Activated CD8-positive, alpha-beta memory T cell treated with anti-CD3 and anti-CD28 coated beads for 4 hours (primary cell): ENCODE measurements at places on chromosomes 2 and 18.
A peak's percentile ranks its signal among the peaks of the same experiment; 100 is the strongest.

- no peak for DNase-seq
Observed at GRCh38 chr2:225274751-225275150, 124.8 kb upstream of the NYAP2 start.

GRCh38 chr2:179932786-179933185 is 71.4 kb upstream of the ZNF385B start:
- DNase-seq = no peak

- DNase-seq = no peak
Observed at GRCh38 chr18:11156978-11157377, 7.6 kb upstream of the PIEZO2 start.

- no peak for DNase-seq
Observed at GRCh38 chr2:120357768-120358167, 11.8 kb downstream of the INHBB start.

- no peak for DNase-seq
Observed at GRCh38 chr2:97708048-97708380, 5.4 kb upstream of the ZAP70 start.

DNA sequence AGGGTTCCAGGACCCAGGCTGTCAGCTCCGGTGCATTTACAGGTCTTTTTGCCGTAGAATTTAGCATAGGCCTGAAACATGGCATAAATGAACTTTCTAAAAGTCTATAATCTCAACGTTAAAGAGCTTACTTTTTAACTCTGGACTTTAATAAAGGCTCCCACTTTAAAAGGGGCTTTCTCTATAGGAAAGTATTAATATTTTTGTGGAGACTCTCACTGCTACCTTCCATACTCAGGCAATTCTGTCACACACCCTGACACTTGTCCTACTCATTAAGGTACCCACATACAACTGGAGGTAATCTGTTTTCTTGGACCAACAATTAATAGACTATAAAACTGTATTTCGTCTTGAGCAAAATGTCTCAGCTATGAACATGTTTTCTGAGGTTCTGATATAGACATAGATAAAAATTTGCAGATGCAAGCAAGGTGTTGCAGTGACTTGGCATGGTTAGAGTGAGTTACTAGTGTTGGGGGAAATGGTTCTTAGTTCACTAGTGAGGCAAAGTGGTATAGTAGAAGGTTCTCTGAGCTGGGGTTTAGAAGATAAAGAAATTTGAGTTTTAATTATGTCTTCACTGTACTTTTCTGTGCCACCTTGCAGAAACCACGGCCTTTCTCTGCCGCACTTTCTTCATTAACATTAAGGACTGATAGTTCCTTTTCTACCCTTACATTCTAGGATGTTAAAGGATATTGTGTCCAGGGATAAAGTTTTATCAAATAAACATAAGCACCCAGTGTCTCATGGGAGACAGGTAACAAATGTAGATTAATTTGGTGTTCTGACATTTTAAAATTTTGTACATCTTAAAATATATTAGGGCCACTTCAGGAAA is 10.8 kb upstream of the NR4A2 start:
- no peak for DNase-seq

- DNase-seq = no peak
Observed at GRCh38 chr18:63681449-63682340, 20.0 kb upstream of the SERPINB3 start.

DNA sequence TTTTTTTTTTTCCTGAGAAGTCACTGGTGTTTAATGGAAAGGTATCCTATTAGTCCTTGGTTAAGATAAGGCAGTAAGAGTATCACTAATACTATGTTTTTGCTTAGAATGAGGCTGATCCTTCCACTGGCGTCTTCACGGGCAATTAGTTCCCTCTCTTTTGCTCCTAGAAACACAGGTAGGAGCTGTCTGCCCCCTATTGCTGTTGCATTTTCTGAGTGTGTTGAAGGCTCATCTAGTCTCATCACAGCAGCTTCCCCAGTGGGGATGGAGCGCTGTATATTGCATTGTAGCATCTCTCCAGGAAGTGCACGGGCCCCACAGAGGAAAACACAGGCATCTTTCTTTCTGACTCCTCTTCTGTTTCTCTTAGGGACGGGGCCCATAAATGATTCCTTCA is 145.0 kb downstream of the NAPG start:
- DNase-seq = no peak

- DNase-seq = no peak
Observed at GRCh38 chr2:189267925-189268579, 88.5 kb upstream of the COL5A2 start.

- peak; percentile 69 for DNase-seq
Observed at GRCh38 chr2:219642465-219643083, 15.1 kb downstream of the SLC4A3 start.

GRCh38 chr18:13623348-13623747 is 103.0 kb downstream of the FAM210A start:
- DNase-seq = no peak

GRCh38 chr18:35371412-35372195 is 5.5 kb downstream of the ZNF396 start:
- no peak for DNase-seq

DNA sequence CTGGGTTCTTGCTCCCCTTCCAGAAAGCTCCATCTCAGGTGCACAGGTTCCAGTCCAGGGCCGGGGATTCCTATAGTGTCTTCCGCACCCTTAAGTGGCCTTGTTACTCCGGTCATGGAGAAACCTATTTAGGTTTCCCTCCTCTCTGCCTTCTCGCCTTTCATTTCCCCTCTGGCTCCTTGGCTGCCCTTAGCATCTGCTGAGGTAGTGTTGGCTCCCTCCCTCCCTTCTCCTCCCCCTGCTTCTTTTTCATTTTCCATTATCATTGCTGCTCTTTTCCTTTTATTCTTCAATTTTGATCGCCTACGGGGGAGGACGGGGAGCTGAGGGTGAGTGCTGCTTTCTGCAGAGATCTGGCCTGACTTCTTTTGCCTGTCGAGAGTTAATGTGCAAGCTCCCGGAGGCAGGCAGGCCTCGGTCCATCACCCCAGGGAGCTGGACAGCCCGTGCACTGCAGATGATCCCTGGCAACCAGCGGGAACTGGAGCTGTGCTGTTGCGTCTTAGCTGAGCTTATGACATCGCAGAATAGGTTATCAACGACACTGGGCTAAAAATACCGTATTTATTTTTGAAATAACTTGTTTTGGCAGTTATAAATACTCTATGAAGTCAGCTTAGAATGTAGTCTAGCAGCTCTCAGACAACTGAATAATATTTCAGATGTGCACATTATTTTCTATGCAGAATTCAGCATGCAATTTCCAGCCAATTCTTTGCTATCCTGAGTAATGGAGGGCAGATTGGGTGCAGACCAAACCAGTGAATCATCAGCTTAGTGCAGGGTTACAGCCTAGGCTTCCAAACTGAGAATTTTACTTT is 141.9 kb downstream of the SLC4A3 start:
- no peak for DNase-seq

- DNase-seq = no peak
Observed at GRCh38 chr2:43326101-43326825, 99.9 kb upstream of the ZFP36L2 start.

- no peak for DNase-seq
Observed at GRCh38 chr2:190947711-190948251, 66.2 kb downstream of the STAT1 start.

DNA sequence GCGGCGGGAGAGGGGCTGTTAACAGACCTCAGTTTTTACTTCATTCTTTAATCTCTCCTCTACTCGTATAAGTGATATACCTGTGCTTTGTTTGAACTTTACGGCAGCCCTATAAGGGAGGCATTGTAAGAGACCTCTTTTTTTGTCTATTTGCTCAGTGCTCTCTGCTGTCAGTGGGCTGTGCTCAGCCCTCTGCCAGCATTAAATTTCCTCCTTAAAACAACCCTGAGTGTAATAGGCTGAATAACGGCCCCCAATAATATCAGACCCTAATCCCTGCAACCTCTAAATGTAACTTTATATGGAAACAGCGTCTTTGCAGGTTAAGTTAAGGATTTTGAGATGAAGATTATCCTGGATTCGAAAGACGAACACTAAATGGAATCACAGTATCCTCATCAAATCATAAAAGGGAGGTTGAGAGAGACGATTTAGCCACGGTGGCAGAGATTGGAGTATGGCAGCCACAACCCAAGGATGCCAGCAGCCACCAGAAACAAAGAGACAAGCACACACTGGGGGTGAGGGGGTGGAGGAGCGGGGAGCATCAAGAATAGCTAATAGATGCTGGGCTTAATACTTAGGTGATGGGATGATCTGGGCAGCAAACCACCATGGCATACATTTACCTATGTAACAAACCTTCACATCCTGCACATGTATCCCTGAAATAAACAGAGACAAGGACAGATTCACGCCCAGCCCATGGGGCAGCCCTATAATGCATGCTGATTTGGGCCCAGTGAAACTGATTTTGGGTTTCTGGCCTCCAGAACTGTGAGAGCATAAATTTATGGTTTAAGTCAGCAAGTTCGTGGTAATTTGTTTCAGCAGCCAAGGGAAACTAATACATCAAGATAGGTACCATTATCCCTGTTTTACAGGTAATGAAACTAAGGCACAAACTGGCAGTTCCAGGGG is 894 bp upstream of the FARSB start:
- no peak for DNase-seq

- DNase-seq = no peak
Observed at GRCh38 chr2:237874585-237875161, 15.2 kb downstream of the RAMP1 start.

GRCh38 chr2:165843351-165843750 is 49.3 kb upstream of the GALNT3 start:
- no peak for DNase-seq

GRCh38 chr2:237725661-237726060 is 72.9 kb upstream of the RBM44 start:
- DNase-seq = no peak

DNA sequence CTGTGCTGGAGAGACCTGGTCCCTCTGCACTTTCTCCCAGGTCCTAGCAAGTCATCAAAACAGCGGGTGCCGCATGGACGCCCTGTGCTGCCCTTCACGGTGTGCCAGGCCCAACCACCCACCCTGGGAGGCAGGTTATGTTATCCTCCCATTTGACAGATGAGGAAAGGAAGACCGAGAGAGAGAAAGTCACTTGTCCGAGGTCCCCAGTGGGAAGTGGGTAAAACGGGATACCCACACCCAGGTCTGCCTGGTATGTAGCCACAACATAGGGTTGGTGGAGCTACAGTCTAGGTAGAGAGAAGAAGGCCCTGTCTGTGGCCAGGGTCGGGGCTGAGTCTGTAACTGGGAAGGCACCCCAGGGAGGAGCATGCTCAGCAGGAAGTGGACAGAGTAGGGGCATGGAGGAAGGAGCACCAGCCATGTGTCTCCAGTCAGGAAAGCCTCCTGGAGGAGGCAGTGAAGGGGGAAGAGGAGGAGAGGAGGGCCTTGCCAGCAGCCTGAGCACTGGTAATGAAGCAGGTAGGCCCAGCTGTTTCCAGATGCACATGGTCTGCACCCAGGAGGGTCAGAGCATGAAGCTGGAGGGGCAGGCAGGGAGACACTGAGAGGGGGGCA is 98.4 kb downstream of the ZFP36L2 start:
- DNase-seq = no peak

- no peak for DNase-seq
Observed at GRCh38 chr2:239472235-239472775, 71.5 kb upstream of the HDAC4 start.

- DNase-seq = no peak
Observed at GRCh38 chr2:73937899-73938298, 11.2 kb downstream of the DGUOK start.

- no peak for DNase-seq
Observed at GRCh38 chr2:18045230-18045629, 166.8 kb downstream of the KCNS3 start.

DNA sequence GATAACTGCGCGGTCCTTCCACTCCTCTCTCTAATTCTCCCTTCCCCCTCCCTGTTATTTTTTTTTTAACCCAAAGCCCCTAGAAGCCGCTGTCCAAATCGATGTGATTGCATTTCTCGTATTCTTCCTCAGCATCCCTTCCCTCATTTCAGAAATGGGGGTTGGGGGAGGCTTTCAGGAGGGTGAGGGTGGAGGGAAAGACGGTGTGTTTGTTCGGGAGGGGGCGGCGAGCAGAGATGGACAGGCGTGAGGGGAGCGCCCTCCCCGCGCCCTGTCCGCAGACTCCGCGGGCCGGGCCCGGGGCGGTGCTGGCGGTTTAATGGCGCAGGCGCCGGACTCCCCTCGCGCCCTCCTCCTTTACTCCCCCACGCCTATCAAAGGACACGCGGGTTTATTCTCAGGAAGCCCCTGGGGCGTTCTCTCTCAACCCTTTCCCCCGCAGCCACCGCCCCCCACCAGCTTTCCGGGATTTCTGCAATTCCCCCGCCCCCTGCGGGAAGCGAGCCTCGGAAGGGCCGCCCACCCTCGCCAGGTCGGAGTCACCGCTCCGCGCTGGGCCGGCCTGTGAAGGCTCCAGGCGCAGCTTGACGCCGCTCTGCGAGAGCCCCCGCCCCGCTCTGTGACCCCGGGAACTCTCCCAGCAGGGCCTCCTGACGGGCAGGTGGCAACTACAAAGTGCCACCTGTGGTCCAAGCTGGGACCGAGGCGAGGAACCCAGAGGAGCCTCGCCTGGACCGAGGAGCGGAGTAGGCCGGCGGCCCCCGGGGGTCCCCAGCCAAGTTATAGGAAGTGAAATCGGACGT is 981 bp downstream of the ST8SIA3 start:
- no peak for DNase-seq

GRCh38 chr2:217614498-217614897 is 388.3 kb downstream of the TNS1 start:
- no peak for DNase-seq

DNA sequence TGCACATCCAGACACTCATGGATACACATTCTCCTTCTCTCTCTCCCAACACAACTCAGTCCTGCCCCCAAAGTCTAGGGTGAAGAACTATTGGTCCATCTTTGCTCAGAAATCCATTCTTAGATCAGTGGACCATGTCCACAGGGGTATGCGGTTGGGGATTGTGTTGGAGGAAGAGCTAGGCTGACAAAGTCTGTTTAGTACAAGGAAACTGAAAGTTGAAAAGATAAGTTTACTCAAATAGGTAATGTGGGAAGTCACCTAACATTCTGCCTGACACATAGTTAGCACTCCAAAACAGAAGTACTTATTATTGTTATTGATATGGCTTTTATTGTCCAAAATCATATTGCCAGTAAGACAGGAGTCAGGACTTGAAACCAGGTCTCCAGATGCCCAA is 55.9 kb downstream of the ALK start:
- no peak for DNase-seq

DNA sequence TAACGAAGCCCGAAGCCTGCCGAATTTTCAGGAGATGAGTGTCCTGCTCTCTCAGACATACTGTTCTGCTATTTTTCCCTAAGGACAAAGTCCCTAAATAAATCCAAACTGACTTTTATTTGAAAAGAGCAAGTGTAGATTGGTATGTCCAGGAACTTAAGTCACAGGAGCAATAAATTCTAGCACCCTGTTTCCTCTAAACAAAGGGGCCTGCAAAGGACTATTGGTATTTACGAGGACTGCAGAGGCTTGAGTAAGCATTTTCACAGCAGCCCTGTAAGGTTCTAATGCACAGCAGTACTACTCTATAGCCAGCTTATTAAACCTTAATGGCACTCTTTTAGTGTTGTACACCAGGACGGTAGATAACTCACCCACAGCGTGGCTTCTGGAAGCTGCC is 740.3 kb downstream of the NRXN1 start:
- DNase-seq = no peak

GRCh38 chr2:11009891-11010290 is 98.2 kb downstream of the KCNF1 start:
- DNase-seq = no peak
